ENCODE measurements at places on chromosomes 5 and 9.
A peak's percentile ranks its signal among the peaks of the same experiment; 100 is the strongest.

DNA sequence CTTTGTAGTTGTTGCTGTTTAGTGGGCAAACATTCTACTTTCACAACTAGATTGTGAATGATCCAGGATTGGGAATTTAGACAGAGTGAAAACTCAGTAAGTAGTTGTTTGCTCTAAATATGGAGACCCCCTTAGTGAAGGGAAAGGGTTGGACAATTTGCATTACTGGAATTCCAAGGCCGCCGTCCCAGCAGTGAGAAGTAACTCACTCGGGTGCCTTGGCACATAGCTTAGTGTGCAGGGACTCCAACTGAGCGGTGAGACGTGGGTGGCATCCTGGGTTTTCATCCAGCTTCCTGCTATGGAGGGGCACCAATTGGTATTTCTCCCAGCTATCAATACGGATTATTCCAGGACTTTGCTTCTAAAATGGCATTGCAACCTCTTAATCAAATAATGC lies 69.7 kb upstream of the FCN1 start:
- no peaks in the 10 kb centered on the region for H3K4me1 ChIP-seq
- no peak overlapping the region for H3K4me3 ChIP-seq
- no peaks in the 10 kb centered on the region for H3K36me3 ChIP-seq
- H3K27ac ChIP-seq: no peak overlapping the region
- no peaks in the 10 kb centered on the region for H3K27me3 ChIP-seq

DNA sequence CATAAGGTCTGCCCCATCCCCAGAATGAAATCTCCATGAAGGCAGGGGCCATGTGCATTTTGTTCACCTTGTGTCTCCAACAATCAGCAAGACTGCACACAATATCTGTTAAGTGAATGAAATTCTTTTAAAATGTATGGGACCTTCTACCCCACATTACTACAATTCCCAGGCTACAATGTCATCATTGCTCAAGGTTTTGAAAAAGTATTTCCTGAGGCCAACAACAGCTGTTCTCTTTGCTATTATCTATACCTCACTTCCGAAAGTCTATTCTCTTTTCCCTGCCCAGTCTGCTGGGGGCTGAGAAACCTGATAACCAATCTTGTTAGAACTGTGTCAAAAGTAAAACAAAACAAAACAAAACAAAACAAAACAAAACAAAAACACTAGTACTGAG lies 29.2 kb downstream of the HOMER1 start:
- H3K4me3 ChIP-seq: no peak overlapping the region
- no peaks in the 10 kb centered on the region for H3K27me3 ChIP-seq
- DNase-seq: no peak
- H3K36me3 ChIP-seq: no peaks in the 10 kb centered on the region

- H3K4me1 ChIP-seq: peaks cover 26% of the 10 kb centered on the region
- H3K27ac ChIP-seq: peak overlapping the region; percentile 57
- H3K4me3 ChIP-seq: no peak overlapping the region
- no peak for DNase-seq
- H3K27me3 ChIP-seq: no peaks in the 10 kb centered on the region
Observed at GRCh38 chr9:94159069-94159939, 75.0 kb downstream of the PTPDC1 start.

- H3K4me1 ChIP-seq: no peaks in the 10 kb centered on the region
- H3K27me3 ChIP-seq: no peaks in the 10 kb centered on the region
- no peaks in the 10 kb centered on the region for H3K36me3 ChIP-seq
- H3K27ac ChIP-seq: no peak overlapping the region
- DNase-seq: no peak
Observed at GRCh38 chr9:7147121-7148090, 389.6 kb downstream of the KDM4C start.

- peak overlapping the region; percentile 77 for H3K27ac ChIP-seq
- no peaks in the 10 kb centered on the region for H3K27me3 ChIP-seq
- DNase-seq: peak; percentile 44
- H3K36me3 ChIP-seq: no peaks in the 10 kb centered on the region
- no peak overlapping the region for H3K4me3 ChIP-seq
Observed at GRCh38 chr9:124242331-124243194, 15.2 kb upstream of the NEK6 start.

DNA sequence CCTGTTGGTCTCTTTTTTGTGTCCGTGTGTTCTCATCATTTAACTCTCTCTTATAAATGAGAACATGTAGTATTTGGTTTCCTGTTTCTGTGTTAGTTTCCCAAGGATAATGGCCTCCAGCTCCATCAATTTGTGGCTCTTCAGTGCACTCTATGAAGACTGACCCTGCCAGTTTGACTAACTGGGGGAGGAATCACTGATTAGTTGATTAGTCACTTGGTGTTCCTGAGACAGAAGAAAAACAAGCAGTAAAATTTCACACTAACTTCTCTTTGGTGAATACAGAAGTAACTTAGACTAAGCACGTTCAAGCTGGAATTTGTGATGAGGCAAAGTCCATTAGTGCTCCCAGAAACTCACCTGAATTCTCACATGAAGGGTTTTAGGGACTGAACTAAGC lies 495.8 kb upstream of the RORB start:
- no peaks in the 10 kb centered on the region for H3K36me3 ChIP-seq
- no peaks in the 10 kb centered on the region for H3K4me1 ChIP-seq
- DNase-seq: no peak

DNA sequence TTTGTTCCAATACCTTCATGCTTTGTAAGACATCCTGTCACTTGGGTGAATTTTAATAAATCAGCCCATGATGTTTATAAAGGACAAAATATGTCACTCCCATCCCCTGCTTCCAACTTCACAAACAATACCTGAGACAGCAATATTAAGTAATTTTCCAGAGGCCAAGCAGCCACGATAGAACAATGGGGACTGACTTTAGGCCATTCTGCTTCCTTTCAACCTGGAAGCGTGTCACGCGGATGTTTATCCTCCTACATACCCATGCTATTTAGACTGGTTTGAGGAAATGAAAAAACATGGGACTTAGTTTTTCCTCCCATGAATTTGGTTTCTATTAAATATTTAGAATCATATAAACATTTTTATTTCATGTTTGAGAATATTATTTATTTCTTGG lies 82.9 kb downstream of the GRAMD2B start:
- H3K27me3 ChIP-seq: no peaks in the 10 kb centered on the region
- no peak overlapping the region for H3K27ac ChIP-seq
- peaks cover 3% of the 10 kb centered on the region for H3K4me1 ChIP-seq
- no peaks in the 10 kb centered on the region for H3K36me3 ChIP-seq
- H3K4me3 ChIP-seq: no peak overlapping the region

DNA sequence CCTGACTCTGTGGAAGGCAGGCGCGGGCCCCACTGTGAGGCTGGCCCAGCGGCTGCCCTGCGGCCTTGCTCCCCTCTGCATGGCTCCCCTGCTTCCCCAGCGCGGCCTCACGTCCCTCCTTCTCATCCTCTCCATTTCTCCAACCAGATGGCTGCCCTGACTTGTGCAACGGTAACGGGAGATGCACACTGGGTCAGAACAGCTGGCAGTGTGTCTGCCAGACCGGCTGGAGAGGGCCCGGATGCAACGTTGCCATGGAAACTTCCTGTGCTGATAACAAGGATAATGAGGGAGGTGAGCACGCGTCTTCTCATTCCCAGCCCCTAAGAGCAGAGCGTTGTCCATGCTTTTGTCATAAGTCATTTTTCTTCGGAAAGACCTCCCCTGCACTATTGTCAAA lies 129.0 kb upstream of the WWC1 start:
- no peaks in the 10 kb centered on the region for H3K36me3 ChIP-seq
- no peaks in the 10 kb centered on the region for H3K4me1 ChIP-seq
- no peak overlapping the region for H3K27ac ChIP-seq

DNA sequence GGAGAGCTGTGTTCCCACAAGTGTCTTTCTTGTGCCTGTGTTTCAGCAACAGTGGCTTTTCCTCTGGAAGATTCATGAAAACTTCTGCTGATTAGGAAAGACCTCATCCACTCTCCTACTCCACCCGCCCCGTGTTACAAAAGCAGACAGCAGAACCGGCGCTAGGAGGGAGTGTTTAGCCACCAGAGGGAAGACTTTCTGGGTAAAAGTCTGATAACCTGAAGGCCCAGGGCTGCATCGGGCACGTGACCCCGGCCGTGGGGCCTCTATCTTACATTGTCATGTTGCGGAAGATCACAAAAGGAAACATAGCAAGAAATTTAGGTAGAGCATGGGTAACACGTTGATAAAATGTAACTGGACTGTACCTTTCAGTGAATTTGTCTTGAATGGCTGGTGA lies 32.0 kb upstream of the DMRT2 start:
- DNase-seq: no peak
- H3K4me1 ChIP-seq: no peaks in the 10 kb centered on the region
- H3K4me3 ChIP-seq: no peak overlapping the region
- H3K27me3 ChIP-seq: peaks cover 11% of the 10 kb centered on the region

DNA sequence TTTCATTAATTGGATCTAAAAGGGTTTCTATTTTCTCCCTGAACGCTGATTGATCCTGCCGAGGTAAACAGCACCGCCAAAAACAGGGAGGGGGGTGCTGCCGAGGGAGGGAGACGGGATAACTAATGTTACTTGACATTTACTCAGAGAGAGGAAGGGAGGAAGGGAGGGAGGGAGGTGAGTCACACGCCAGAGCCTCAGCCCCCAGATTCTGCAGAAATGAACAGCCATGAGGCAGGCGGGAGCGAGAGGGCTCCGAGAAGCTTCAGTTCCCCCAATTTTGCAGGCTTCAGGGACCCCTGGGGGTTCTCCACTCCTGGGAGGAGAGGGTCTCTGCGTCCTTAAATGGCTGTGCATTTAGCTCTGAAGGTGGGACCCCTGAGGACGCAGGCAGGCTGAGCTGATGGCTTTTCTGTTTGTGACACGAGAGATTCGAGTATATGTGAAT lies 59.1 kb upstream of the IER5L start:
- peaks cover 3% of the 10 kb centered on the region for H3K4me1 ChIP-seq
- H3K27ac ChIP-seq: no peak overlapping the region
- no peaks in the 10 kb centered on the region for H3K36me3 ChIP-seq
- no peaks in the 10 kb centered on the region for H3K27me3 ChIP-seq

DNA sequence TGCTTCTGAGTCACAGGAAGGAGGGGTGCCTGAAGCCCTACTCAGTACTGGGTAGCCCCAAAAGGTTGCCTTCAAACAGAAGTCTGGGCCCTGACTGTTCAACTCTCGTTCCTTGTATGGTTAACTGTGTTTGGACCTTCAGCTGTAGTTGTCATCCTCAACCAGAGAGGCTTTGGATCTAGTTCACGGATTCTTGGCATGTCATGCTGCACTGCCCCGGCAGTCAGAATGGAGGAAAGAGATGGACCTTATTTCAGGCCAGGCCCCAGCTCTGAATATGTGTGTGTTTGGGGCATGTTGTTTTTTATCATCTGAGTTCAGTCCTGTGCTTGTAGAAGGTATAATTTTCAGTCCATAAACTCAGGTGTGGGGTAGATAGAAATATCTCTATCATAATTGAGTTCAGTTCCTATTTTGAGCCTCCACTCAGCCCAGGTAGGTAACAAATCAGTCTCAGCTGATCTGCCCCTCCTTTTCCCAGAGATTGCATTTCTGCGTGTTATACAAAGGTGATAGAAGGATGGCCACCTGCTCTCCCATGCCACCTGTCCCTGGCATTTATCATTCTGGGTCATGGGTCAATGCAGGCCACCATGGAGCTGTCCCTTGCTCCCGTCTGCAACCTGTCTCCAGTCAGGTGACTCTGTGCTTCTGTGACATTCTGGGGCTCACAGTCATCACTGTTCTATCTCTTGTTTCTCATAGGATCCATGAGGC lies 127.5 kb upstream of the CPEB4 start:
- peak overlapping the region; percentile 19 for H3K27ac ChIP-seq
- no peak for DNase-seq
- H3K4me3 ChIP-seq: no peak overlapping the region
- H3K27me3 ChIP-seq: no peaks in the 10 kb centered on the region
- peaks cover 22% of the 10 kb centered on the region for H3K4me1 ChIP-seq
- H3K36me3 ChIP-seq: no peaks in the 10 kb centered on the region

DNA sequence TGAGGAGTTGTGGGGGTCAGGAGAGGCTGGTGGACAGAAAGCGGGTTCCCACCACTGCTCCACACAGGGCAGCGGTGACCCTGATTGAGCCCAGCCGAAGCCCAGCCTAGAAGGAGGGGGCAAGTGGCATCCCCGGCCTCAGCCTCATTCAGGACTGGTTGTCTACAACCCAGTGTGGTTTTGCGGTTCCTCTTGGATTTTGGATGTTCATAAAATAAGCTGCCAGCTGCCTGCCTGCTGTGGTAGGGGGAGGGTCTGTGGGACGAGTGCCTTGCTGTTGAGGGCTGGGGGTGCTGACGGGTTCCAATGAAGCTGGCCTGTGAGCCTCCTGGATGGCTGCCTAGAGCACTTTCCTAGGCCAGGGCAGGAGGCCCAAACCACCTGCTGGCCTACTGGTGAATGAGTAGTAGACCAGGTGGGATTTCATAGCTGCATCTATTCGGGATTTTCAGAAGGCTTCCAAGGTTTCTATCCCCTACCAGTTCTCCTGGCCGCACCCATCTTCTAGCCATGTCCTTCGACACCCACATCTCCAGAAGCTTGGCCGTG lies 102.4 kb downstream of the NDFIP1 start:
- no peaks in the 10 kb centered on the region for H3K36me3 ChIP-seq
- no peaks in the 10 kb centered on the region for H3K27me3 ChIP-seq
- no peak overlapping the region for H3K27ac ChIP-seq
- H3K4me3 ChIP-seq: no peak overlapping the region
- peaks cover 3% of the 10 kb centered on the region for H3K4me1 ChIP-seq

DNA sequence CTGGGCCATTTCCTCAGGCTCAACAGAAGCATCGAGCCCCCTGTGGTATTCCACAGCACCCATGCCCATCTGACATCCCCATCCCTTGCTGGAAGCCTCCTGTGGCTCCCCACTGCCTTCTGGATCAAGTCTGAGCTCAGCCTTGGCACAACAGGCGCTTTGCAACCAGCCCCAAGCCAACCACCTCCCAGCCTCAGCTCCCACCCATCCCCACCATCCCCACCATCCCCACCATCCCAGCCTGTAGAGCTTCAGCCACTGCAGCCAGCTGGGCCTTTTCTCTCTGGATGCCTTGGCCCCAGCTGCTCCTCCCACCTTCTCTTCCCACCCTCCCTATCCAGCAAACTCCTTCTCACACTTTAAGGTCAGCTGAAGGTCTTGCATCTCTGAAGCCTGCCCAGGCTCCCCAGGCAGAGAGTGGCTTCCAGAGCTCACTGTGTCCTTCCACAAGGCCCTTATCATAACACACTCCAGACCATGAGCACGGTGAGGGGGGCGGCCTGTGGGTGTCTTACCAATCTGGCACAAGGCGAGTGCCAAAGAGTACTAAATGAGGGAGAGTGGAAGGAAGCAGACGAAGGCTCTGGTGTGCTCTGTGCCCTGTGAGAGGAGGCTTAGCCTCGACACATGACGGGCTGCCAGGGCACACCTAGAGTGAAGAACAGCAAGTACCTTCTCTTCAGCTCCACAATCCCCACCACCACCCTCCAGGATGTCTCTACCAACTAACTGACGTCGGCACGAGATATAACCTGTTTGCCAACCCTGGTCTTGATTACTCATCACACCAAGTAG lies 6.5 kb downstream of the HIGD2A start:
- peak; percentile 42 for DNase-seq
- no peak overlapping the region for H3K4me3 ChIP-seq
- H3K4me1 ChIP-seq: peaks cover 3% of the 10 kb centered on the region
- peak overlapping the region; percentile 43 for H3K27ac ChIP-seq
- no peaks in the 10 kb centered on the region for H3K27me3 ChIP-seq

GRCh38 chr9:72665421-72665820 lies 144.0 kb downstream of the TMC1 start:
- no peaks in the 10 kb centered on the region for H3K4me1 ChIP-seq
- no peak overlapping the region for H3K27ac ChIP-seq
- H3K27me3 ChIP-seq: no peaks in the 10 kb centered on the region
- DNase-seq: peak; percentile 27
